ENCODE measurements at places on chromosomes 11 and 22.

GRCh38 chr22:25359601-25360261, 140.3 kb downstream of the CRYBB2 start:
- no peak for DNase-seq

DNA sequence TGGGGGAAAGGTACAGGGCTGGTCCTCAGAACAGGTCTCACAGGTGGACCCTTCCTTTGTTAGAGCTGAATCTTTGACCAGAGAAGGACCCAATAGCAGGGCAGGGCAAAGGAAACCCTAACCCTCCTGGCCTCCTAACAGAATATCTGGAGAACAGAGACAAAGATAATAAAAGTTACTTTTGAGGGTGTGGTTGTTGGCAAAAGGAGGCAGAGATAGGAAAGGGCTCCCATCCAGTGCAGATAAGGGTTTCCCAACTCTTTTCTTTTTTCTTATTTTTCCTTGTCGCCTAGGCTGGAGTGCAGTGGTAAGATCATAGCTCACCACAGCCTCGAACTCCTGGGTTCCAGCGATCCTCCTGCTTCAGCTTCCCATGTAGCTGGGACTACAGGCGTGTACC, 11.9 kb downstream of the PCSK7 start:
- no peak for DNase-seq

- no peak for DNase-seq
These were observed 24.1 kb downstream of the USP35 start for GRCh38 chr11:78212586-78213371.

DNA sequence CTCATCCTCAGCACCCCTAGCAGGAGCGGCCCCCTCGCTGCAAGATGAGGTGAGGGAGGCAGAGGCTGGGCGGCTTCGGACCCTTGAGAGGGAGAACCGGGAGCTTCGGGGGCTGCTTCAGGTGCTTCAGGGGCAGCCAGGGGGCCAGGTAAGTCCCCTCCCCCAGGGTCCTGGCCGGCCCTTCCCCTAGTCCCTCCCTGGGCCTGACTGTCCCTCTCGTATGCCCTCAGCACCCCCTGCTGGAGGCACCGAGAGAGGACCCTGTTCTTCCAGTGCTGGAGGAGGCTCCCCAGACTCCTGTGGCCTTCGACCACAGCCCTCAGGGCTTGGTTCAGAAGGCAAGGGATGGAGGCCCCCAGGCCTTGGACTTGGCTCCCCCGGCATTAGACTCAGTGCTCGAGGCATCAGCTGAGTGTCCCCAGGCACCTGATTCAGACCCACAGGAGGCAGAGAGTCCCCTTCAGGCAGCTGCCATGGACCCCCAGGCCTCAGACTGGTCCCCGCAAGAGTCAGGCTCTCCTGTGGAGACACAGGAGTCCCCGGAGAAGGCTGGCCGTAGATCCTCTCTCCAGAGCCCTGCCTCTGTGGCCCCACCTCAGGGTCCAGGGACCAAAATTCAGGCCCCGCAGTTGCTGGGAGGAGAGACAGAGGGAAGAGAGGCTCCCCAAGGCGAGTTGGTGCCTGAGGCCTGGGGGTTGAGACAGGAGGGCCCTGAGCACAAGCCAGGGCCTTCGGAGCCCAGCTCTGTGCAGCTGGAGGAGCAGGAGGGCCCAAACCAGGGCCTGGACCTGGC, 4.0 kb downstream of the CCDC88B start:
- DNase-seq, result no peak

DNA sequence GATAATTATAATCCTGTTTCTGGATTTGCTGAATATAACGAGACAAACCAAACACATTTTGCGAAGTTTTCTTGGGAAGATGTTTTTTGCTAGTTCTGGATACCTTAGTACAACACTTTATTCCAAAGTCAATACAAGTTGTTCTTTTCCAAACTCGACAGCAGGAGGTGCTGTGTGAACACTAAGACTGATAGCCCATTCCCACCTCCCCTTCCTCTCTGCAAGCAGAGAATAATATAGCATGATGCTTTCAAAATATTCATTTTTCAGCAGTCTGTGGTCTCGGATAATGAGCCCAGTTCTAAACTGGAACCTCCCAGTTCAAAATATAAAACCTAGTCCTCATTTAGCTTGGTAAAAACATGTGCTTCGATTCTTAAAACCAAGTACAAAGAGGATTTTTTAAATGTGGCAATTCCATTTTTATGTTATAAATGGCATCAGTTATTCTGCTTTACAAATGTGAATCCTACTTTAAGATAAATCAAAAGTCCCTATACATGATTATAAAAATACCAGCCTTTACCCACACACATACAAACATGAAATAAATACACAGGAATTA, 129.1 kb downstream of the DCDC1 start:
- peak; percentile 51 for DNase-seq

- DNase-seq, result peak; percentile 9
These were observed 1402.6 kb downstream of the FAM181B start for GRCh38 chr11:81331088-81331487.

- no peak for DNase-seq
These were observed 61.7 kb downstream of the LARGE2 start for GRCh38 chr11:45984192-45984591.

DNA sequence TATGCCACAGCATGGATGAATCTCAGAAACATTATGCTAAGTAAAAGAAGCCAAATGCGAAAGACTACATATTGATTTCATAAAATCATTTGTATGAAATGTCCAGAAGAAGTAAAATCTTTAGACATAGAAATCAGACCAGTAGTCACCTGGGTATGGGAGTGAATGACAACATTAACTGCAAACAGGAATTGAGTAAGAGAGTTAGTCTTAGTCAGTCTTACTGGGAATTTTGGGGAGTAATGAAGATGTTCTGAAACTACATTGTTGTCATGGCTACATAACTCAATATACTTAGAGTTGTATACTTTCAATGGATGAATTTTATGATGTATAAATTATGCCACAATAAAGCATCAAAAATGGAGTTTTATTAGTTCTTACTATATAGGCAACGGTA, 107.8 kb upstream of the CHORDC1 start:
- no peak for DNase-seq

GRCh38 chr22:36506637-36507517, at the start of gene FOXRED2:
Gene FOXRED2, minus strand, starts transcription at chr22:36507040. Its CDS starts 618 bp downstream, at chr22:36506422.
- peak; percentile 86 for DNase-seq

GRCh38 chr22:33020721-33021120, 37.5 kb downstream of the SYN3 start:
- no peak for DNase-seq

- no peak for DNase-seq
These were observed 122.7 kb downstream of the BUD13 start for GRCh38 chr11:116650052-116650451.

DNA sequence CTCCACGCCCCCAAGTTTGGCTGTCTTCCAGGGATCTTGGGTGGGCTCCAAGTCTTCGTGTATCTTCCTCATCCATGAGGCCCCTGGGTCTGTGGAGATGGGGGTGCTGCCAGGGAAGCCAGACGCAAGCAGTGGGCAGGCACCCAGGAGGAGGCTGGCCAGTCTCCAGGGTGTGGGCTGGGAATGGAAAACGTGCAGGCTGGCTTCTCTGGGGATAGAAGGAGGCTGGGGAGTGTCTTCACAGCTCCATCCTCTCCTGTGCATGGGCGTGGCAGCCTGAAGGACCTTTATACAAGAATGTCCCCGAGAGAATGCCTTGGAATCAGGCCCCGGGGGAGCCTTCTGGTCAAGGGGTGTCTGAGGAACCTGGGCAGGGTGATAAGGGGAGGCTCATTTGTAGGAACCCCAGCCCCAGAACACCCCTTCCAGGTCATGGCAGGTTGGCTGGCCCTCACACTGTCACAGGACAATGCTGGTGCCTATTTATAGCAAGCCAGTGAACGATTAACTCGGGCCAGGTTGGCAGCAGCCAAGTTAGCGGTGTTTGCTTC, 14.0 kb downstream of the SGSM1 start:
- no peak for DNase-seq

GRCh38 chr11:83948200-83948599, 662.0 kb upstream of the CCDC90B start:
- DNase-seq, result no peak

DNA sequence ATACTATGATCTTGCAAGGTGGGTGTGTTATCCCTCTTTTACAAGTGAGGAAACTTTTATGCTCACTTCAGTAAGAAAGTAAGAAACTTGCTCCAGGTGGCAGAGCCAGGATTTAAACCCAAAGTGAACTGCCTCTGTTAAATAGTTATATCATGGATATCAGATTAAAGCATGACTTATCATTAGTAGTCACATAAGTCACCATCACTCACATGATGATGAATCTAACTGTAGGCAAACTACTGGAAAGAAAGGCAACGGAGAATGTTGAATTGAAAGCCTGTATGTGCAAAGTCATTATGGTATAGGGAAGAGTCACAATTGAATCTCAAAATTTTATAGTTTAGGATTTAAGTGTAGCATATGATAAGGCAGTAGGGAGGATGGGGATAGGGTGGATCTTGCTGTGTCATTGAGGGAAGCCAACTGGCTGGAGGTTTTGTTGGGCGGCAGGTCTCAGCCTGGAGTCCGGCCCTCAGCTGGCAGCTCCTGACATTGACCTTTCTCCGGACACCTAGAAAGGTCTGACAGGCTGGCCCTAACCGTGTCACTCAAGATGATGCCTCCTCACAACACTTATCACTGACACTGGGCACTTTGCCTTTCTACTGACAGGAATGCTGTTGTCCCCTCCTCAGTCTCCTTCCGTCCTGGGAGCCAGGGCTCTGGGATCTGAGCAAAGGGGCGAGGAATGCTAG, 98.3 kb downstream of the EMSY start:
- no peak for DNase-seq

GRCh38 chr11:82960779-82961143, 59.2 kb downstream of the DDIAS start:
- no peak for DNase-seq

DNA sequence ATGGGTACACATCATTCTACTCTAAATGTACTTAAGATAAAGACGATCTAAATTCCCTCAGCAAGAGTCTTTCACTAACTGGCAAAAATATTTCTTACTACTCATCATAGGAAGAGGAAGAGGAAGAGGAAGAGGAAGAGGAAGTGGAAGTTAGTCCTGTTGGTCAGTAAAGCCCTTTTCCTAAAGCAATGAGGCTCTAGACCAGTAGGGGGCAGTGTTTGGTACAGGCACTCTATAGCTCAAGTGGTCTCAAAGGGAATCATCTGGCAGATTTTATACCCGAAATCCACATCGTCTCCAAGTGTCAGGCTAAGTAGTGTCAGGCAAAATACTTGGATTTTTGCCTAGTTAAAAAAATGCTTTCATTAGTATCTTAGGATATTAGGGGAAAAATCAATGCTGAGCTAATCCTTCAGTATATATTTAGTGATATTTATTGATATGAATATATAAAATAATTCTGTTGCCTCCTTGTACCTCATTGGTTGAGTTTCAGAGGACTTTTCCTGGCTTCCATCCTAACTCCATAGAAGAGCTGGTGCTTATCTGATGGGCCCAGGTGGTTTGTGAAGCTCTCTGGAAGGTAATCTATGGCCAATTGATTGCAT, 7.7 kb downstream of the BLID start:
- no peak for DNase-seq

DNA sequence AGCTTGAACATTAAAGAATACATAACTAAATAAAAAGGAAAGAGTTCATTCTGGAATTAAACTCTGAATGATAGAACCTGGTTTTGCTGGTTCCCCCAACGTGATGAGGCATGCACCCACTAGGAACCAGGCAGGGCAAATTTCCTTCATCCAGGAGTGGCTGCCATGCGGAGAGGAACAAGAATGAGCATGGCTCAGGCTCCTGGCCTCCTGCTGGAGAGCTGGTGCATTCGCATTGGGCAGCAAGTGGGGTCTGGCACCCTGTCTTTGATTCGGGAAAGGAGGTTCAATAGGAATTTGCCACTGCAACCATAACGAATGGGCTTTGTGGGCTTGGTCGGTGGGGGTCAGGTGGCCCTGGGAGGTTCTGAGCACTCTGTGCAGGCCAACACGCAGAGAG, 169.8 kb upstream of the TENM4 start:
- no peak for DNase-seq

DNA sequence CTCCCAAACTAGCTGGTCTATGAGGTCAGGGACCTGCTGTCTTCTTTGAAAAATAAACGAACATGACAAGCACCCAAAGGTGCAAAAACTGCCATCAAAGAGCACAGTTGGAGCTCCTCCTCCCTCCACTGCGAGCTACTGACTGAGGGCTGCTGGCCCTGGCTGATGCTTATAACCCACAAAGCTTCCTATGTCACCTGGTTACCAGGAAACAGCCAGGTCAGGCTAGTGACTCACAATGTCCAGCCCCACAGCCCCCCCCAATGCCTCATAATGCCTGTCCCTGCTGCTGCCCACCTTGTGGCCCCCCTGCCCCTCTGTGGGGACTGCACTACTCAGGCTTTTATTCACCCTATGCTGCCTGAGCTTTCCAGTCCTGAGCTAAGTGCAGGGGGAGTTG, at the start of gene DRICH1:
DRICH1 (minus strand) TSS at position 144 of the 400 bp plus-strand sequence. CDS start 298 bp downstream, outside the sequence.
- no peak for DNase-seq

GRCh38 chr11:117462183-117462863, 134.7 kb downstream of the CEP164 start:
- DNase-seq, result no peak

DNA sequence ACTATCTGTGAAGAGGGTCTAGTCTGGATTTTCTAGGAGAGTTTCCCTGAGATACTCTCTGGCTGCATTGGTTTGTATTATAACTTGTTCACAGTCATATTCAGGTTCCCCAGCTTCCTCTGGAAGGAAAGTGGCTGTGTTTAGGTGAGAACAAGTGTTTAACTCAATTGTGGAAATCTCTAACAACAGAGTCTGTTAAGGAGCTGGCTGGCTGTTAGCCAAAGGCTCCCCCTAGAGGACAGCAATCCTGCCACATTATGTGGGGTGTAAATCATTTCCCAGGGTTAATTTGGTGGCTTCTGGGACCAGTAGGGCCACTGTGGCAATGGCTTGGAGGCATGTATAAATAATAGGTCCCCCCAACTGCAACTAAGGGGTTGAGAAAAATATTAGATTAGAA, 18.4 kb downstream of the MS4A6E start:
- DNase-seq, result no peak

- no peak for DNase-seq
These were observed 70.4 kb upstream of the ARHGAP20 start for GRCh38 chr11:110782616-110783015.

DNA sequence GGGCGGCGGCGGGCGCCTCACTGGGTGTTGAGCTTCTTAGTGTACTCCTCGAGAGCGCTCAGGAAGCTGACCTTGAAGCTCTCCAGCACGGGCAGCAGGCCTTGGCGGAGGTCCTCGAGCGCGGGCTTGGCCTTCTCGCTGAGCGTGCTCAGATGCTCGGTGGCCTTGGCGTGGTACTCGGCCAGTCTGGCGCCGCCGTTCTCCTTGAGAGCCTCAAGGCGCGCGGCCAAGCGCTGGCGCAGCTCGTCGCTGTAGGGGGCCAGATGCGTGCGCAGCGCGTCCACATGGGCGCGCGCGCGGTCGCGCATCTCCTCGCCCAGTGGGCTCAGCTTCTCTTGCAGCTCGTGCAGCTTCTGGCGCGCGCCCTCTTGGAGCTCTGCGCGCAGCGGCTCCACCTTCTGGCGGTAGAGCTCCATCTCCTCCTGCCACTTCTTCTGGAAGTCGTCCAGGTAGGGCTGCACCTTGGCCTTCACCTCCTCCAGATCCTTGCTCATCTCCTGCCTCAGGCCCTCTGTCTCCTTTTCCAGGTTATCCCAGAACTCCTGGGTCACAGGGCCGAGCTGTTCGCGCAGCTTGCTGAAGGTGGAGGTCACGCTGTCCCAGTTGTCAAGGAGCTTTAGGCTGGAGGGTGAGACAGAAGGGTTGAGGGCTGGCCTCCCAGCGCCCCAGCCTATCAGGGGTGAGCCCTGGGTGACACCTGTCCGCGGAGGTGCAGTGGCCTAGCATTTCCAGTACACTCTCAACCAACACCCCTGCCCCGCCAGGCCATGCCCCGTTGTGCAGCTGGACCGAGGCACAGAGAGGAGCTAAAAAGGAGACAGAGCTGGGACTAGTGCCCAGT, 1.4 kb downstream of the APOA1 start:
- DNase-seq, result peak; percentile 93
